ENCODE measurements at places on chromosomes 7 and 10.

DNA sequence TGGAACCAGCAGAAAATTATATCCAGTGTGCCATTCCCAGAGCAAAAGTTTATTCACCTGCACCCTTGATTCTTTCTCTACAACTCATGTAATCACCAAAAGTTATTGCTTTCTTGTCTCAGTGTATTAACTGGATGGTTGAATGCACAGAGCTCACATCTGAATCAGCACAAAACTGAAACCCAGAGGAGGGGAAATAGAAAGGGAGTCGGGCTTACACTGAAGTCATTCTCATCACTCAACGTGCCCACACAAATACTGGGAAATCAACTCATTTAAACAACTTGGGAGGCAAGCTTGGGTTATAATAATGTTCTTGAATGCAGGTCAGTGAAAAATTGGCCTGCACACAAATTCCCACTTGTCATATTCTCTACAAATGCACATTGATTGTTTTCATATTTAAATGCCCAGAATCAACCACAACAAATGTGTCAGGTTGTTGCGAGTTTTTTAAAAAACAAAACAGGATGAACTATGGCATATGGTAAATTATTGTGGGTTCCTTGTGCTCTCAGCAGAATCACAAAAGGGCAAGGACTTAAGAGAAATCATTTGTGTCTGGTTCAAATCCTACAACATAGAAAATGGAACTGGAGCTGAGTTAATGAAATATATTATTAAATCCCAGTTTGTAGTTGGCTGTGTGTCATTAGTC is 125.9 kb upstream of the NOBOX start:
- DNase-seq: no peak

GRCh38 chr10:11245095-11245479 is 227.4 kb downstream of the CELF2 start:
- DNase-seq: no peak

DNA sequence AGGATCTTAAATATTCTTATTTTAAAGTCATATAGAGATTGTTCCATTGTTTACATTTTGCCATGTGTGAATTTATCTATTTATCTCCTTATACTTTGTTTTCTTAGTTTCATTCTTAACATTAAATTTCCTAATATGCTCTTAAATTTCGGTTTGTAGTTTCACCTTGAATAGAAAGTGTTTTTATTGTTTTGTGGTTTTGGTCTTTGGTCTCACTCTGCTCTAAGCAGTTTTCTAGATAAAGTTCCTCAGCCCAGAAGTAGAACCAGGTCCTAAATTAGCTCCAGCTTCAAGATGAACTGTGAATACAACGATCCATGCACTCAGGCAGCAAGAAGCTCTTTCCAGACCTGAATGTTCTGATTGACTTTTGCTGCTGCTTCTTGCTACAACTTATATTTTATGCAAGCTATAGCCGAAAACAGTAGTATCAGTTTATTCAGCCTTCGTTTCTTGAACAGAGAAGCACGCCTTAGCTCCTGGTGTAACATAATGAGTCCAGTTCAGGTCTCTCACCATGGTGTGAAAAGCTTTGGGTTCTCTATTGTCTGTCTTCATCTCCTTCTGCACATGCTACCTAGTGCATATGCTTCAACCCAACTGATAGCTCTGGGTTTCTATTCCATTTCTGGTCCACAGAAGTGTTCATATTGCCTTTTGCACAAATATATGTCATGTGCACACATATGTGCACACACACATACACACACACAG is 95.3 kb downstream of the SEM1 start:
- no peak for DNase-seq

GRCh38 chr7:36062154-36062815 is 90.8 kb upstream of the EEPD1 start:
- DNase-seq: no peak

- no peak for DNase-seq
These were observed 272.4 kb downstream of the ETV1 start for GRCh38 chr7:13717031-13717430.

- DNase-seq: no peak
These were observed 577.5 kb downstream of the GLRX3 start for GRCh38 chr10:130713731-130714130.

- no peak for DNase-seq
These were observed 45.1 kb upstream of the NPTX2 start for GRCh38 chr7:98571986-98572385.

GRCh38 chr10:71539442-71540118 is 142.9 kb downstream of the CDH23 start:
- DNase-seq: no peak

- DNase-seq: no peak
These were observed 210.5 kb downstream of the SEMA3A start for GRCh38 chr7:83984076-83984475.

Measured in activated T-helper 1 cell treated with Interleukin-2 at 50 U/mL for 16 hours (primary cell).